ENCODE measurements at places on chromosomes 16 and 17. TPM values are rescaled to one million over a fixed set of nuclear protein-coding genes. Genes with fewer than 3 reads are reported as not detected.

- H3K36me3 ChIP-seq = no peaks in the 10 kb centered on the region
- DNase-seq = peak; percentile 93
- no peaks in the 10 kb centered on the region for H3K27me3 ChIP-seq
- H3K4me1 ChIP-seq = peaks cover 20% of the 10 kb centered on the region
These were observed 669 bp downstream of the RNF167 start for GRCh38 chr17:4940555-4941318.

DNA sequence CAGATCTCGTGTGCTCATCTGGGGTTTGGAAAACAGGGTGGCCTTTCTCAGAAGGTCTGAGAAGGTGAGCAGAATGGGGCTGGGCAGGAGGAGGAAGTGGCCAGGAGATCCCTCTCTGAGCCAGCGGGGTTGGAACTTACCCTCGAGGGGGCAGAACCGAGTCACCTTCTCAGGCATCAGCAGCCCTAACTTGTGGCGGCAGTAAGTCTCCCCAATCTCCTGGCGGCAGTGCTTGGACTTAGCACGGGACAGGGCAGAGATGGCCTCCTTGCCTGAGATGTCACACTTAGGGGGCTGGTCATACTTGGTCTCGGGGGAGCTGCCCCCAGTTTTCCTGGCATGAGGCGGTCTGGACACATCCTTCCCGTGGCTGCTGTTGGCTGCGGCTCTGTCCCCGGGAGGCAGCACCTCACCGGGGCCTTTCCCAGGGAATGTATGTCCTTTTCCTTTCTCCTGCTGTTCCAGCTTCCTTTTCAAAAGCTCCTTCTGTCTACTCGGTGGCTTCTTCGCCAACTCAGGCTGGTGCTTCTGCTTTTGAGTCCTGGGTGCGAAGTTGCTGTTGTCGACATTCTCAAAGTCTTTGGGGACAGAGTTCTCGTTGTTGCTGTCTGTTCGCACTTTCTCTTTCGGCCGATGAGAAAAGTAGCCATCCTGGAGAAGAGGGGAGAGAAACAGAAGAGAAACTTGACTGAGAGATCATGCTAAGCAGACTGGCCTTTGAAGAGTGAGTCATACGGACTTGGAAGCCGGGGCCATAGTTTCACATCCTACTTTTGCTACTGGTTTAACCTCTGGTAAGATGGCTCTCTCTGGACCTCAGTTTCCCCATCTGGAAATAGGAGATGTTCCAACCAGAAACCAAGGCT, 211.7 kb downstream of the XYLT1 start:
- no peaks in the 10 kb centered on the region for H3K36me3 ChIP-seq
- no peak for DNase-seq
- no peak overlapping the region for H3K27ac ChIP-seq
- H3K27me3 ChIP-seq = no peaks in the 10 kb centered on the region
- no peaks in the 10 kb centered on the region for H3K4me1 ChIP-seq
- H3K4me3 ChIP-seq = no peak overlapping the region

GRCh38 chr17:50169881-50170459, 4.2 kb downstream of the SGCA start:
- DNase-seq = no peak

DNA sequence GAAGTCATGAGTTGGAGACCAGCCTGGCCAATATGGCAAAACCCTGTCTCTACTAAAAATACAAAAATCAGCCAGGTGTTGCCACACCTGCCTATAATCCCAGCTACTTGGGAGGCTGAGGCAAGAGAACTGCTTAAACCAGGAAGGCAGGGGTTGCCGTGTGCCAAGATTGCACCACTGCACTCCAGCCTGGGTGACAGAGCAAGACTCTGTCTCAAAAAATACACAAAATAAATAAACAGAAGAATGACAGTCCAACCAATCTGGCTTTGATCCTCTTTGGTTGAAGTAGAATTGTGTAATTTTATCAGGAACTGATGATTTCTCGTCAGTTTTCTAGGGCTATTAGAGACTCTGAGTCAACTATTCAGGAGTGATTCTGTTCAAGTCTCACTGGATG, 79.4 kb downstream of the SLC5A11 start:
- H3K4me1 ChIP-seq = no peaks in the 10 kb centered on the region
- no peaks in the 10 kb centered on the region for H3K27me3 ChIP-seq
- no peaks in the 10 kb centered on the region for H3K36me3 ChIP-seq
- no peak for DNase-seq
- no peak overlapping the region for H3K27ac ChIP-seq
- no peak overlapping the region for H3K4me3 ChIP-seq

DNA sequence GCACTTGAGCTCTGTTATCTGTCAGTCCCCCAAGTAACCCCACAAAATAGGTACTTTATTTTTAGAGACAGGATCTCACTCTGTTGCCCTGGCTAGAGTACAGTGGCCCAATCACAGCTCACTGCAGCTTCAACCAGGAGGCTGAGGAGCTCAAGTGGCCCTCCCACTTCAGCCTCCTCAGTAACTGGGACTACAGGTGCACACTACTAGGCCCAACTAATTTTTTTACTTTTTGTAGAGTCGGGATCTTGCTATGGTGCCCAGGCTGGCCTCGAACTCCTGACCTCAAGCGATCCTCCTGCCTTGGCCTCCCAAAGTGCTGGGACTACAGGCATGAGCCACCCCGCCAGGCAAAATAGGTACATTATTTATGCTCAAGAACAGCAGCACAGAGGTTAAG, 99.6 kb downstream of the MGAT5B start:
- no peaks in the 10 kb centered on the region for H3K27me3 ChIP-seq
- H3K27ac ChIP-seq = no peak overlapping the region
- no peak overlapping the region for H3K4me3 ChIP-seq
- H3K36me3 ChIP-seq = no peaks in the 10 kb centered on the region
- no peak for DNase-seq

- H3K27me3 ChIP-seq = no peaks in the 10 kb centered on the region
- no peaks in the 10 kb centered on the region for H3K4me1 ChIP-seq
- no peak overlapping the region for H3K4me3 ChIP-seq
- H3K36me3 ChIP-seq = no peaks in the 10 kb centered on the region
- no peak overlapping the region for H3K27ac ChIP-seq
These were observed 315.1 kb upstream of the CCL2 start for GRCh38 chr17:33939959-33940358.

GRCh38 chr16:6857575-6857974, 475.1 kb upstream of the RBFOX1 start:
- H3K27me3 ChIP-seq = no peaks in the 10 kb centered on the region
- no peaks in the 10 kb centered on the region for H3K4me1 ChIP-seq
- no peak overlapping the region for H3K4me3 ChIP-seq
- H3K36me3 ChIP-seq = no peaks in the 10 kb centered on the region

GRCh38 chr16:58177353-58177710, 20.6 kb downstream of the CSNK2A2 start:
- no peaks in the 10 kb centered on the region for H3K27me3 ChIP-seq
- no peaks in the 10 kb centered on the region for H3K36me3 ChIP-seq
- H3K4me1 ChIP-seq = no peaks in the 10 kb centered on the region
- no peak for DNase-seq

MLKL gene
- total RNA-seq = 4.5 TPM

FN3KRP gene
- total RNA-seq = 29.3 TPM

ICAM2 gene
- total RNA-seq = 11.3 TPM
